Endothelial cell of umbilical vein (primary cell): ENCODE measurements at places on chromosomes 11 and 22.
A peak's percentile ranks its signal among the peaks of the same experiment; 100 is the strongest.

- DNase-seq: peak; percentile 79
These were observed 61.6 kb upstream of the PPARA start for GRCh38 chr22:46088541-46089311.

DNA sequence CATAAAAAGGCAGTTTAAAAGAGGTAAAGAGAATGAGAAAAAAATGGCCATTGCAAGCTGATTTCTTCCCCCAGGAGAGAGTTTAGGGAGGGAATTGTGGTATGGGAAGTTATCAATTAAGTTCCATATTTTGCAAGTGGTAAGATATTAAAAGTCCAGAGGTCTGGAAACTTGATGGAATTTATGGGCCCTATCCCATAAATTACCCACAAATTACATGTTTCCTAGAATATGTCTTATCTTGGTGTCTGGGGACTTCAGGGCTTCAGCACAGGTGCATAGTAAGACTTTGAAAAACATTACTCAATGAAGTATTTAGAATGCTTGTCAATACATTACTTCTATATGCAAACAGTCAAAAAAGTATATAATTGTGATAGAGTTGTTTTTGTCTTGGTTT lies 614.9 kb upstream of the LRRC4C start:
- no peak for DNase-seq

- no peak for DNase-seq
These were observed 132.5 kb upstream of the KIRREL3 start for GRCh38 chr11:127133061-127133460.

DNA sequence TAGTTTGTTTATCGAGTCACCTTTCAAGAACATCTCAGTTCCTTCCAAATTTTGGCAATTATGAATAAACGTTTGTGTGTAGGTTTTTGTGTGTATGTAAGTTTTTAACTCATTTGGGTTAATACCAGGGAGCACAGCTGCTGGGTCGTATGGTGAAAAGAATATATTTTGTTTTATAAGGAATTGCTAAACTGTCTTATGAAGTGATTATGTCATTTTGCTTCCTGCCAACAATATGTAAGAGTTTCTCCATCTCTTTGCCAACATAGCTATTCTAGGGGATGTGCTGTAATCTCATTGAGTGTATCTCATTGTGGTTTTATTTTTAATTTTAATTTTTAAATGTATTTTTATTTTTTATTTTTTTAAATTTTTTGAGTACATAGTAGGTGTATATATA lies 27.3 kb downstream of the BCL2L13 start:
- no peak for DNase-seq
